RWPE1 (cell line): ENCODE measurements at places on chromosomes 5 and 9.

GRCh38 chr5:1127959-1128785 lies 16.3 kb upstream of the SLC12A7 start:
- no peak for DNase-seq

DNA sequence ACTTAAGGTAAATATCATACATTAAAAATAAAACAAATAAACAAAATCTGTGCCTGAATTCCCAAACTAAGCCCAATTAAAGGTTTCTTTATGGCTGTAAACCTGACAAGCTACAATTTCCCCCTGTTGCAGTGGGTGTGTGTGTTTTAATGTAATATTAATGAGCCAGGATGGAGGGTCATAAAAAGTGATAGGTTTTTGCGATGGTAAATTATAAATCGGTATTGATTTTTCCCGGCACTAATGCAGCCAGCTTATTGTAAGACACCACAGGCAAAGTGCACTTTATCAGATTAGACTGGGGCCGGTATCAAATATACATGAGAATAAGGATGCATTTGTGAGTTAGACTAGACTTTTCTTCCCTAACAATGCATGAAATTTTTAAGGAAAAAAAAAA lies 120.4 kb downstream of the EBF1 start:
- no peak for DNase-seq

DNA sequence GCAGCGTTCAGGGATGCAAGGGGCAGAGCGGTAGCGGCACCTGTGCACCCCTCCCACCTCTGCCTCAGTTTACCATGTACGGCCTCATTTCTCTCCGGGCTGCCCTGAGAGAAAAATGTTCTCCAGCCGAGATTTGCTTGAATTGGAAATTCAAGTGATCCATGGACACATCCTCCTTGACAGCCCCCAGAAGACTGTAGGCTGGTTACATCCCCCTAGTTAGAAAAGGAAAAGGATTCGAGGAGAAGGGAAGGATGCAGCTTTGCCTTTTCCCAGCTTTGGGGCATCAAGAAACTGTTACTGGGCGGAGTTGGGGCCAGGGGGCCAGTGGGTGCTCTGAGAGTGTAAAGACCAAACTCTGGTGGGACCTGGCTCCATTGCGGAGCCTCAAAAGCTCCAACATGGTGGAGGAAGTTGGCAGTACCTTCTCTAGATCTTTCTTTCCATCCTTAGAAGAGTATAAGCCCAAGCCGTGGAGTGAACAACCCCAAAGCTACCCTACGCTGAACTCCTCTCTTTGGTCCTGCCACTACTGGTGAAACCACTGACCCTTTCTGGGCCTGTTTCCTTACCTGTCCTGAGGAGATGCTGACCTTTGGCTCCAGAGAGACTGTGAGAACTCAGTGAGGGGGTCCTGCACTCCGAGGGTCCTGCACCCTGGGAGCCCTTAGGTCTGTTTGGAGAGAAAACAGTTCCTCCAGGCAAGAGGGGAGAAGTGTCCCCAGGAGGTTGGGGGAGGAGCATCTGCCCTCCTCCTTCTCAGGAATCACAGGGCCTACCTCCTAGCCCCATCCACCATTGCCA lies 1.0 kb upstream of the BARX1 start:
- no peak for DNase-seq

GRCh38 chr5:39599721-39600431 lies 175.1 kb upstream of the DAB2 start:
- DNase-seq = peak; percentile 20

DNA sequence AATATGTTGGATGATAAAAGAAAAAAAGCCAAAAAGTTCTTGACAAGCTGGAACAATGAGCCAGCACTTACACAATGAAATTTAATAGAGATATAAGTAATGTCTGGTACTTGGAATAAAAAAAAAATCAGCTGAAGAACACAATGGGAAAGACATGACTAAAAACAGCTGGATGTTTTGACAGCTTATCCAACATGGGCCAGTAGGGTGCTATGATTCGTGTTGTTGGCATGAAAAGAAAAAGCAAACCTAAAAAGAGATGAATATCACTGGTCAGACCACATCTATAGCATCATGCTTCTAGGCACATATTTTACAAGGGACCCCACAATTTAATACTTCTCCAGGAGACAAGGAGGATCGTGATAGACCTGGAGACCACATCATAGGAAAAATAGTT lies 175.3 kb downstream of the ARL15 start:
- peak; percentile 27 for DNase-seq

- no peak for DNase-seq
These were observed 62.0 kb upstream of the GARNL3 start for GRCh38 chr9:127202461-127203169.

DNA sequence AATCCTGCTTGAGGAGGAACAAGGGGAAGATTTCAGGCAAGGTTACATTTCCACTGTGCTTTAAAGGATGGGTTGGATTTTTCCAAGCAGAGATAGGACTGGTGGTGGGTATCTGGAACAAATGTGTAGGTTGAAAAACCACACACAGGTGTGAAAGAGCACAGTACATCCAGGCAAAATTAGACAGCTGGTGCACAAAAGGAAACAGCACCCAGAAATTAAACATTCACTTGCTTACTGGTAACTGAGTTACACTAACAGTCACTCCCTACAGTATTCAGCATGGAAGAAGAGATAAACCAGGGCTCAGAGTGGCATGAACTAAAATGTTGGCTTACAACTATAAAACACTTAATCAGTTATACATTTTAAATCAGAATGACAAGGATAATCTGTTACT lies 81.5 kb upstream of the RASEF start:
- no peak for DNase-seq

DNA sequence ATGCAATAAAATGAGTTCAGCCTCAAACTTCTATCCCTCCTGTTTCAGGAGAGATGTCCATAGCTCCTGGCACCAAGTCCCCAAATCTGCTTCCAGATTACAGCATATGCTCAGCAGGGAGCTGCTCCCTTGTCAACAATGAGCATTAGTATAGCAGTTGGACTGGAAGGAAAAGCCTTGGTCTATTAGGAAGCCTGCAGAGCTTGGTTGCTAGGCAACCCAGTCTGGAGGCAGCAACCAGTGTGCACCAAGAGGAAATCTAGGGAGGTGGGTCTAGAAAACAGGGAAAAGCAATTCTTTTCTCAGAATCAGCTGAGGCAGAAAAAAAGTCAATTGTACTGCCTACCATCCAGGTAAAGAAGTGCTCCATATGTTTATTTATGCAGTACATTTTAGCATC lies 229.5 kb upstream of the NMUR2 start:
- no peak for DNase-seq

- DNase-seq = no peak
These were observed 303.0 kb downstream of the CSNK1G3 start for GRCh38 chr5:123814801-123815470.

GRCh38 chr9:112049811-112050516 lies 125.1 kb downstream of the SUSD1 start:
- DNase-seq = no peak

GRCh38 chr5:89255845-89256463 lies 373.0 kb upstream of the MEF2C start:
- DNase-seq = peak; percentile 30

DNA sequence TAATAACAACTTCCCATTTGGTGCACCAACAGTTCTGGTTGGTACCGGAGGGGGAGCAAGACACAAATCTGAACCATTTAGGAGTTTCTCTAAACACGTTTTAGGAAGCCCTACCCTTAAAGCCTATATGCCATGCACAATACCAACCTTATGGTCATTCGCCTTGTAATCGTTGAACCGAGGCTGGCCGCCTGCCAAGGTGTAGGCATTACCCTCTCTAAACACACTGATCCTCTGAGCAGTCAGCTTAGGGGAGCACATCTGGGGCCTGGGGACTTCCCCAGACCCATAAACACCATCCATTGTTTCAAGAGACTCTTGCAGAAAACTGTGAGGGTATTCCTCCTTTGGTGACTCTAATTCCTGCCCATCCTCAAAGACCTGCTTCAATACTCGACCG lies 328 bp downstream of the GRXCR2 start:
- DNase-seq = no peak

- DNase-seq = peak; percentile 86
These were observed 44.7 kb upstream of the TMEM215 start for GRCh38 chr9:32738501-32739172.

DNA sequence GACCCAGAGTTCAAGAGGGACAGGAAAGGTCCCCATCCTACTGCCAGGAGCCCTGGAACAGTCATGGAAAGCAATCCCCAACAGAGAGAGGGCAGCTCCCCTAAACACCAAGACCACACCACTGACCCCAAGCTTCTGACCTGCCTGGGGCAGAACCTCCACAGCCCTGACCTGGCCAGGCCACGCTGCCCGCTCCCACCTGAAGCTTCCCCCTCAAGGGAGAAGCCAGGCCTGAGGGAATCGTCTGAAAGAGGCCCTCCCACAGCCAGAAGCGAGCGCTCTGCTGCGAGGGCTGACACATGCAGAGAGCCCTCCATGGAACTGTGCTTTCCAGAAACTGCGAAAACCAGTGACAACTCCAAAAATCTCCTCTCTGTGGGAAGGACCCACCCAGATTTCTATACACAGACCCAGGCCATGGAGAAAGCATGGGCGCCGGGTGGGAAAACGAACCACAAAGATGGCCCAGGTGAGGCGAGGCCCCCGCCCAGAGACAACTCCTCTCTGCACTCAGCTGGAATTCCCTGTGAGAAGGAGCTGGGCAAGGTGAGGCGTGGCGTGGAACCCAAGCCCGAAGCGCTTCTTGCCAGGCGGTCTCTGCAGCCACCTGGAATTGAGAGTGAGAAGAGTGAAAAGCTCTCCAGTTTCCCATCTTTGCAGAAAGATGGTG lies 31.6 kb downstream of the CD180 start:
- no peak for DNase-seq

- DNase-seq = no peak
These were observed 166.8 kb downstream of the HSD17B3 start for GRCh38 chr9:96135076-96135752.

DNA sequence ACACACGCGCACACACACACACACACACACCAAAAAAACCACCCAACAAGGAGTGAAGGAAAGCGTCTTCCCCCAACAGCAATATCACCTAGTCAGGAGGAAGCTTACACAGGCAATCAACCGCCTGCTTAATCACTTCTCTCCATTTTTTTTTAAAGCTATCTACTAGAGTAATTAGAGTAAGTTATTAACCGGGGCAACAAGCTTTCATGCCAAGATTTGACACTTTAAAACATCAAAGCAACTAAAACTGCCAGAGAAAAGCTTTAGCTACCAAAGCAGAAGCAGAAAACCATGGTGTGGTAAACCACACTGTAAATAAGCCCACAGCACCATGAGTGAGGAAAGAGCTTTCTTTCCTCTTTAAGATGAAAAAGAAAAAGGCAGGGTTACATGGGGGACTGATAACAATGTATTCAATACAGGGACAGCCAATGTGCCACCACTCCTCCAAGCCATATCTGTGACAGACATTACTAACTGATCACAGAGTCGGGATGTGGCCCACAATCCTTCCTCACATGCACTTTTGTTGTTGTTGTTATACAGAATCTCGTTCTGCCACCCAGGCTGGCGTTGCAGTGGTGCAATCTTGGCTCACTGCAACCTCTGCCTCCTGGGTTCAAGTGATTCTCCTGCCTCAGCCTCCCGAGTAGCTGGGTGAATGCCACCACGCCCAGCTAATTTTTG lies 282.1 kb downstream of the CRB2 start:
- no peak for DNase-seq

DNA sequence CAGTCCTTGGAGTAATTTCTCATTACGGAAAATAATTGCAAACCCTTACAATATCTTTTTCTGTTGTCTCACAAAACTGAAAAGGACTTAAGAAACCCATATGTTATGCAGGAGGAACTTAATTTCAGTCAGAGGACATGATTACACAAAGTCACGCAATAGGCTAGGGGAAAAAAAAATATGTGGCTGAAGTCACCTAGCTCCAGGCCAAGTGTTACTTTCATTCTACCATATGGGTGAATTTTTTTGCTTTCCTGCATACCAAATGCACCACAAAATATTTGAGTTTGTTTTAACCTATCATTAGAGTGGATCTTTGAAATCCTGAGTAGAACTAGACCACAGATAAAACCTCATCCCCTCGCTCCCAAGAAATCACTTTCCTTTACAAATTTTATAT lies 523.5 kb downstream of the CAAP1 start:
- no peak for DNase-seq

DNA sequence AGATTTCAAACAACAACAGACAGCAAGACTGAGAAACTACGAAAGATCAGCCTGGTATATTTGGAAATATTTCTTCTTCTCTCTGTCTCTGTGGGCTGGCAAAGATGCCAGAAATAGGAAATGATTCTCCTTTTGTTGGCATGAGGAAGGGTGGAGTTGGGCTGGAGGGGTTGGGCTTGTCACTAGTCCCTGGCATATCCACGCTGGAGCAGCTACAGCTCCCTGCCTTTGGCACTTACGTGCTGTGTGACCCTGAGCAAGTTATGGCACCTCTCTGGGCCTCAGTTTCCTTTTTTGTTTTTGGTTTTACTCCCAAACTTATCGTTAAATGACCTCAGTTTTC lies 354 bp upstream of the KCNMB1 start:
- no peak for DNase-seq

GRCh38 chr5:62969409-62970120 lies 390.9 kb downstream of the LRRC70 start:
- no peak for DNase-seq

DNA sequence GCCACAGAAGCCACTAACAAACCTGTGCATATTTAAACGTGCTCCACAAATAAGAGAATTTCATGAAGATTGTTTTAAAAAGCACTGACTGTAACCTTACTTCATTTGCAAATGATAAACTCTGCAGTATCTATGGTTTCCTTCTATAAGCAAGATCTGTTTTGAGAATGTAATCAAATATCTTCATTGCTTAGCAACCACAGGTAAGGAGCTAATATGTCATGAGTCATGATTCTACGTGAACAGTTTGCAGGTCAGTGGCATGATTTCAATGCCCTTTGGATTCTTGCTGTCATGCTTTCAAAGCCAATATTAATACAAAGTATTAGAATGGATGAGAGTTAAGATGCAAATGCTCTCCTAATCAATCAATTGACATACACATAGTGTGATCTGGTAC lies 325.0 kb downstream of the EDIL3 start:
- DNase-seq = peak; percentile 11

- DNase-seq = no peak
These were observed 26.2 kb downstream of the ABO start for GRCh38 chr9:133248726-133249295.

DNA sequence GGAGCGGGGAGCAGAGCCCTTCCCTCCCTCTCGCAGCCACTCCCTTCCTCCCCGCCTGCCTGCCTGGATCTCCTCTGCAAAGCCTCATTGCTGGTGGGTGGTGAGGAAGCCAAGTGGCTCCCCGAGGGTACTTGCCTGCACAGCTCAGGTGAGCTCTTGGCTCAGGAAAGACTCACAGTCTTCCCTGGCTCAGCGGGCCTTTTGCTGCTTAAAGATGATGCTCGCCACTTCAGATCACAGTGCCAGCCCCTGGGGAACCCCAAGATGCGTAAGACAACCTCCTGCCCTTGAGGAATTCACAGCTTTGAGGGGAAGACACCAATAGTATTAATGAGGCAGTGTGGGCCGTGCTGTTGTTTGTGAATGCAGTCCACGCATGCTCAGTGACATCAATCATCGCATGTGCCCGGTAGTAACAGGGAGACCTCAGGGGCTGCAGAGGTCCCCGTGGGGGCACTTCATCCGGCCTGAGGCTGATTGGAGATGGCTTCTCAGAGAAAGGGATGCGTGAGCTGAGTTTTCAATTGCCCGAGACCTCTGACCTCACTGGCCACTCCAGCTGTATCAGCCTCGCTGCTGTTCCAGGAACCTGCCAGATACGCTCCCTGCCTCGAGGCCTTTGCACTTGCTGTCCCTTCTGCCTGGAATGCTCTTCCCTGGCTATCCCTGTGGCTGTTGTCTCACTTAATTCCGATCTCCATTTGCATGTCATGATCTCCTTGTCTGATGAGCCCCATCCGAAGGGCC lies 36.8 kb downstream of the ERGIC1 start:
- no peak for DNase-seq

GRCh38 chr9:111076519-111076918 lies 38.2 kb upstream of the LPAR1 start:
- DNase-seq = no peak
